Astrocyte of the spinal cord (primary cell): ENCODE measurements at places on chromosomes 11 and 22.

- DNase-seq, result no peak
These were observed 53.9 kb downstream of the AMOTL1 start for GRCh38 chr11:94822080-94822479.

GRCh38 chr22:36395915-36396314 lies 8.1 kb upstream of the MYH9 start:
- no peak for DNase-seq

DNA sequence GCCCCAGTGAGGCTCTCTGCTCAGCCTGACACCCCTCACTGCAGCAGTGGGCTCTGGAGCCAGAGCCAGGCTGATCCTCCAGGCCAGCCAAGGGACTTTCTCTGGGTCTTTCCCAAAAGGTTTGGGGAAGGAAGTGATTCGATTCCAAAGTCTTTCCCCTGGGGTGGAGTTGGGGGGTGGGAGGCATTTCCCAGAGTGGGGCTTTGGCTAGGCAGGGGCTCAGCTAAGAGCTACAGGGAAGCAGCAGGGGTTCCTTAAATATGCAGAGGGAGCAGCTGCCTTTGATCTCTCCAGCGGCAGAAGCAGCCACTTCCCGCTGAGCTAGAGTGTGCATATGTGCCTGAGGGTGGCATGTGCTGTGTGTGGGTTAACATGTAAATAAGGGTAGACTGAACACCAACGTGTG lies 192.9 kb downstream of the INSC start:
- DNase-seq, result no peak

- DNase-seq, result no peak
These were observed 28.8 kb downstream of the ALX4 start for GRCh38 chr11:44281151-44281550.
